ENCODE measurements at places on chromosomes 2 and 18. TPM values are rescaled to one million over a fixed set of nuclear protein-coding genes. Genes with fewer than 3 reads are reported as not detected.

HADHA gene
- total RNA-seq = 93.6 TPM

ST6GAL2 gene
- 1.6 TPM for total RNA-seq

CCDC85A gene
- total RNA-seq = 0.19 TPM

C2orf15 gene
- 0.23 TPM for total RNA-seq

PLEK gene
- total RNA-seq = not detected

CXCR1 gene
- total RNA-seq = not detected

TTC39C gene
- total RNA-seq = 20.4 TPM

STARD6 gene
- total RNA-seq = not detected

ALMS1 gene
- 12.3 TPM for total RNA-seq

CD8A gene
- not detected for total RNA-seq

INPP5D gene
- 1.0 TPM for total RNA-seq

POMC gene
- not detected for total RNA-seq

TRIM43B gene
- total RNA-seq = not detected

RAX gene
- total RNA-seq = not detected

OSR1 gene
- not detected for total RNA-seq

ARHGAP28 gene
- total RNA-seq = not detected

CD207 gene
- not detected for total RNA-seq

RBMS1 gene
- total RNA-seq = 49.9 TPM

XDH gene
- 3.7 TPM for total RNA-seq

FRZB gene
- total RNA-seq = not detected

POTEJ gene
- total RNA-seq = not detected

IL36RN gene
- not detected for total RNA-seq

ELOA2 gene
- total RNA-seq = not detected

PARD6G gene
- 3.3 TPM for total RNA-seq

CFAP65 gene
- not detected for total RNA-seq

SPATA3 gene
- not detected for total RNA-seq

ANKAR gene
- total RNA-seq = 2.4 TPM

COLEC12 gene
- not detected for total RNA-seq

SLC20A1 gene
- 403 TPM for total RNA-seq

C2orf68 gene
- total RNA-seq = 31.4 TPM

OTX1 gene
- total RNA-seq = 0.06 TPM

MDH1B gene
- total RNA-seq = 0.29 TPM

PPP1R1C gene
- total RNA-seq = not detected

LYG2 gene
- 0.61 TPM for total RNA-seq

ZSWIM2 gene
- total RNA-seq = not detected

INHBB gene
- 2.2 TPM for total RNA-seq

MAB21L4 gene
- total RNA-seq = not detected

DCAF17 gene
- 15.2 TPM for total RNA-seq

SANBR gene
- 5.3 TPM for total RNA-seq

C2orf66 gene
- not detected for total RNA-seq

C1GALT1C1L gene
- 0.87 TPM for total RNA-seq

LYPD1 gene
- total RNA-seq = 51.6 TPM
